ENCODE measurements at places on chromosomes 11 and 22.

GRCh38 chr11:124762624-124763155 is 600 bp upstream of the ESAM start:
- peak; percentile 9 for DNase-seq

GRCh38 chr11:36088266-36088972 is 144.6 kb downstream of the LDLRAD3 start:
- DNase-seq = no peak

DNA sequence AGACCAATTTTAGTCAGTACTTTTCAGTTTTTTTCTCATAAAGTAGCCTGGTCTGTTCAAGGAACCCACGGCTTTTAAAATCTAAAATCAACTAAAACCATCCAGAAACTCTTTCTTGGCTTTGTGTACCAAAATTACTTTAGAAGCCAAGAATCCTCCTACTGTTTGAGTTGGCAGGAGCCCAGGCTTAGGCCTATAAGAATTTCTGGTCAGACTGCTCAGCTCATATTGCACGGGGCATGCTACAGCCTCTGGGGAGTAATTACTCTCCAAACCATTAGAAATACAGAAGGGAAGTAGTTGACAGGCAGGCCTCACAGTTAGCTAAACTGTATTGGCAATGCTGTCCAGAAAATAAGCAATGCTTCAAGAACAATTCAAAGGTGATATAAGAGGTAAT is 1862.9 kb upstream of the RAG2 start:
- peak; percentile 3 for DNase-seq

DNA sequence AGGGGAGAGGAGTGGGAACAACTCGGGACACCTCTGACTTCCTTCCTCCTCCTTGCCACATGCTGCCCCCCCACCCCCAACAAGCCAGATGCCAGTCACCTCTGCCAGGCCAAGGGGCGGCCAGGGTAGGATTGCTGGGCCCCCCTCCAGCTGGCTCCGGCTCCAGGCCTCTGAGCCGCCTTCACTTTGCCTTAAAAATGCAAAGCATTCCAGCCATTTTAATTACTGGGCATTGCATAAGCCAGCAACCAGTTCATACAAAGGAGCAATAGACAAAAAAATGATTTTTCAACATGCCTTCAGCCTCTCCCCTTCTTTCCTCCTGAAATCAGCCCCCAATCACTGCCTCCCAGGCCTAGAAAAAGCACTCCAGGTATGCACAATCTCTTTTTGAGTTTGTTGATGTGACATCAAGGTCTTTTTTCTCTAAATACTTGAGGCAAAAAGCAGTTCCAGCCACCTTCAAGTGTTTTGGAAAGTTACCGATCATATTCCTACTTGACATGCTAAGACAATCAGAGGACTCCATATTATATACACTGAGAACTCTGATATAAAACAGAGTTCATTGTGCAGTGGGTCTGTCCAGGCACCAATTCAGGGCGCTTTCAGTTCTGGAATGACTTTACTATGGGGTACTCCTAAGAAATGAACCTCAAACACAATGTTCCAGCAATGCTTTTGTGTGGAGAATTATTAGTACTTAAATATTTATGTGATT is 12.4 kb upstream of the TIMP3 start:
- no peak for DNase-seq

GRCh38 chr22:18013947-18014346 is 10.4 kb downstream of the MICAL3 start:
- no peak for DNase-seq

Measured in HuH-7.5 (cell line).